ENCODE measurements at places on chromosomes 16 and 17.

DNA sequence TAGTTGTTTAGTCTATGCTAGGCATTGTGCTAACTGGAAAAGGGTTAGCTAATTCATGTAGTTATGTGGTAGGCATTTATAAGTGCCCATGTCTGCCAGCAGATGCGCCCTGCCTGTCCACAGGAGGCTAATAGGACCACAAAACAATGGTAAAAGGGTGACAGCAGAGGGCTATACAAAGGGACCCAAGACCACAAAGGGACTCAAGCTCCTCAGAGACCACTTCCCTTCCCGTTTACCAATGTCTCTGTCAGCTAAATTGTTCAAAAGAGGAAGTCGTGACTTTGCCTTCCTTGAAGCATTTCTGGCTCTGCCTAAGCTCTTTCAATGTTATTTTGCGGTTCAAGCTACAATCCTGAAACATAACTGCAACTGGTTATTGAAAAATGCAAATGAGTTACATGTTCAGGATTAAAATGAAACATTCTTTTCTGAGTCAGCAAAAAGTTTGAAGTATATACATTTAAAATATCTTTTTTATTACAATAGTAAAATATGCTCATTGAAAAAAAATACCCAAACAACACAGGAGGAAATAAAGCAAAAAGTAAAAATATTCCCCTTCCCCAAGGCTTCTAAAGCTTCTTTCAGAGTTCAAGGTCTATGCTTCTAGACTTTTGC is 149.2 kb downstream of the MAF start:
- no peak for DNase-seq

DNA sequence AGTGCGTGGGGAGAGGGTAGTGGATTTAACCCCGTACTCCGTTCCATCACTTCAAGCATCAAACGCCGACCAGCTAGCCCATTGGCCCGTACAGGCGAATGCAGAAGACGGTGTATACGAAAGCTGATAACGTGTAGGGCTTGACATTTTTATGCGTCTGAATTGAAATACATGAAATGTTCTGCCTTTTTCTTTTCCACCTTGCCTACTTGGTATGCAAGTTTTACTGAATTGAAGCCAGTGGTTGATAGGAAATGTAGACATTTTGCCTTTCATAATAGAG is 834 bp upstream of the STAT3 start:
- no peak for DNase-seq

DNA sequence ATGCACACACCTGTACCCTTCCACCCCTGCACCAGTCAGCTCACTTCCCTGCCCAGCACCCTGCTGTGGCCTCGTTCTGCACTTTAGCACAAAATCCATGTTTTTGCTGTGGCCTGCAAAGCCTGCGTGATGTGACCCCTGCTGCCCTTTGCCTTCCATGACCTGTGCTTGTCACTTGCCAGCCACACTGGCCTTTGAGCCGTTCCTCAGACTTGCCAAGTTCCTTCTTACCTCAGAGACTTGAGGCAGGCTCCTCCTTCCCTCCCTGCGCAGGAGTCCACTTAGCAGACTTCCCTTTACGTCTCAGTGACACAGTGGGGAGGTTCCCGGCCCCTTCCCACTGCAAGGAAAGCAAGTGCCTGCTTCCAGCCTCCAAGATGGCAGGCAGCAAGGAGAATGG is 134.7 kb downstream of the SNX29 start:
- no peak for DNase-seq

- peak; percentile 35 for DNase-seq
Observed at GRCh38 chr16:10314811-10315210, 71.0 kb upstream of the ATF7IP2 start.

GRCh38 chr16:1781758-1782407 is 488 bp downstream of the SPSB3 start:
- peak; percentile 39 for DNase-seq

- no peak for DNase-seq
Observed at GRCh38 chr17:39636587-39636926, 387 bp upstream of the STARD3 start.

All from naive thymus-derived CD8-positive, alpha-beta T cell (primary cell).